ENCODE measurements at places on chromosomes 2 and 18. TPM values are rescaled to one million over a fixed set of nuclear protein-coding genes. Genes with fewer than 3 reads are reported as not detected.

- no peak for DNase-seq
Observed at GRCh38 chr18:65287652-65288051, 463.2 kb upstream of the CDH7 start.

DNA sequence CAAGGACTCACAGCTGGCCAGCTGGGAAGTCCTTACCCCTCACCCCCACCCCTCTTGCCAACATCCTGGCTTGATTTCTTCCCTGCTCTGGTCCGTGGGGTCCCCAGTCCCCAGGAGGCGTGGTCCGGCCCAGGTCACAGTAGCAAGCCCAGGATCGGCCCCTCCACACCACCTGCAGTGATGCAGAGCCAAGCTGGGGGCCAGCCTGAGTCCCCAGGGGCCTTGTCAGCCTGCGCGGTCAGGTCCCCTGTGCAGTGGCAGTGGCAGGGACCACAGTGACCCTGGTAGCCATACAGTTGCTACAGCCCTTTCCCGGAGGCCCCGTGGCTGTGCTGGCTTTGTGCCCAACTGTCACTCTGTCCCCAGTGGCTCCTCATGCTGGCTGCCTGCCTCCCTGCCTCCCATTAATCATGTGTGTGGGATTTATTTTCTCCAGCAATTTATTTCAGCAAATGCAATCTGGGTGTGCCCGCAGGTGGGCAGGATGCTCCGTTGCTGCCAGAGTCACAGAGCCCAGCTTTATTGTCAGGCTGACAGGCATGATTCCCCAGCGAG lies 8.8 kb upstream of the PRSS56 start:
- DNase-seq = no peak

DNA sequence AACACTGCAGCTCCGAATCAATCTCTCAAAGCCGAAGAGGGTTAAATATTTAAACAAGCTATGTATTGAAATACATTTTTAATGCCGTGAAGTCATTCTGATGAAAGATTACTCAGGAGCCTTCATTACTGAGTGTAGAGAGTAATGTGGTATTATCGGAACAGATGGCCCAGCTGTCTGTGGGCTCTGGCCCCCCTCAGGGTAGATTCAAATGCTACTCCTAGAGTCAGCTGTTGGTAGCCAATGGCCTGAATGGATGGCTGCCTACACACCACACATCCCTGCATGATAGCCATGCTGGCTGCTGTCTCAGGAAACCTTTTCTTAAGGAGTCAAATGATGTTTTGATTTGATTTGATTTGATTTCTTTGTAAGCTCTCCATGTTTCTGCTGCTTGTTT lies 732.3 kb upstream of the CELF4 start:
- DNase-seq = no peak

DNA sequence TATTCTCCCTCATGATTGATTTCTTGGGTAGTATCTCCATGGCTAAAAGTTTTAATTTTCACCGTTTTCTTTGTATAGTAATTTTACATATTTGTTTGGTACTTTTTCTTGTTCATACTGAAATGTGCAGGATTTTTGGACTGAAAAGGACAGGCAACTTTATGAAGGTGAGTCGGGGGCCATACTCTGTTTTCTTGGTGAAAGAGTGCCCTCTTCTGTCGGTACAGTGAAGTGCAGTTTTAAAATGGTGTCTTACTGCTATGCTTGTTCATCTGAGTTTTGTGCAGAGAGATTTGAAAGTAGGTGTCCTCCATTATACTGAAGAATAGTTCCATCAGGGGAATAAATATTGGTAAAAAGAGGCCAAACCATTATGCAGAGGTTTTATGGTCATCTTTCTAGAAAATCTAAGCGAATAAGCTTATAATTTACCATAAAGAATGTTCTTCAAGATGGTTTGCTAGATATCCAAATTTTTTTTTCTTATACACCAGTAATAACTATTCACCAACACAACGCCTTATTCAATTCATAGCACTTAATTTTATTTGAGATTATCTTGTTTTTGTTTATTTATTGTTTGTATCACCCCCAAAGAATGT lies 8.7 kb upstream of the SERPINB13 start:
- DNase-seq = peak; percentile 80

The C1QL2 gene
- not detected for total RNA-seq

The ADAM23 gene
- not detected for total RNA-seq

The CDKL4 gene
- total RNA-seq = 14.3 TPM
